ENCODE measurements at places on chromosomes 3 and 15.

- DNase-seq, result no peak
Observed at GRCh38 chr3:129432036-129432435, 3.6 kb upstream of the EFCAB12 start.

DNA sequence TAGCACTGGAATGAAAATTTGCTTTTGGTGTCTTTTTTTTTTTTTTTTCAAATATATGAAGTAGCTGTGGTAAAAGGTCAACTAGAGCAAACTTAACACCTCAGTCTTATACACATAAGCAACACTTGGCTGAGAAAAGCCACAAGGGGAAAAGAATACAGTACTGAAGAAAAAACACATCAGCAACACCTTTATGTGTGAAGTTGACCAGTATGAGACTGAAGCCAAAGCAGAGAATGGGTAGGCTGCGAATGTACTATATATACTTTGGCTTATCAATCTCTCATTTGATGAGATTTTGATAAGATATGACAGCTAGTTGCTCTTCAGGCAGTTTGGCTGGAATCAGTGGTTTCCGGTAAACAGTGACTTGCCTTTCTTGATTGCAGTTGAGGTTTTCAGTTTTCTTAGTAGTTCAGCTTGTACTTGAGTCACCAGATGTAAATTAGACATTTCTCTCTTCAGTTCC, 22.0 kb upstream of the ZCWPW2 start:
- DNase-seq, result peak; percentile 61

- DNase-seq, result no peak
Observed at GRCh38 chr15:80455051-80455648, 51.0 kb downstream of the ARNT2 start.

DNA sequence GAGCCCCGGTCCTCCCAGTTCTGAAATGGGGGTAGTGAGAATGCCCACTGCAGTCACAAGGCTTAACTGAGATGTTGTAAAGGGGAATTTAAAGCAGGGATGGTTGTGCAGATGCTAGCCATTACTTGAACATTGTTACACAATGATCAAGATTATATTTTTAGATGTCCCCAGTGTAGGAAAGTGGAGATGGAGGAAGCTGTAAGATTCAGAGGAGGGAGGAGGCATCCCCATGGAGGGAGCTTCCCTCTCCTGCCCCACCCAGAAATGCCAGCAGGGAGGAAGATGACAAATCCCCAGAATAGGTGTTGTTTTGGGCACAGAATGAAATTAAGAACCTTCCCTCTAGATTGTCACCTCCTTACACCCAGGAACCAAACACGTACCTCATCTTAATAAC, 46.1 kb downstream of the EFCAB12 start:
- no peak for DNase-seq

DNA sequence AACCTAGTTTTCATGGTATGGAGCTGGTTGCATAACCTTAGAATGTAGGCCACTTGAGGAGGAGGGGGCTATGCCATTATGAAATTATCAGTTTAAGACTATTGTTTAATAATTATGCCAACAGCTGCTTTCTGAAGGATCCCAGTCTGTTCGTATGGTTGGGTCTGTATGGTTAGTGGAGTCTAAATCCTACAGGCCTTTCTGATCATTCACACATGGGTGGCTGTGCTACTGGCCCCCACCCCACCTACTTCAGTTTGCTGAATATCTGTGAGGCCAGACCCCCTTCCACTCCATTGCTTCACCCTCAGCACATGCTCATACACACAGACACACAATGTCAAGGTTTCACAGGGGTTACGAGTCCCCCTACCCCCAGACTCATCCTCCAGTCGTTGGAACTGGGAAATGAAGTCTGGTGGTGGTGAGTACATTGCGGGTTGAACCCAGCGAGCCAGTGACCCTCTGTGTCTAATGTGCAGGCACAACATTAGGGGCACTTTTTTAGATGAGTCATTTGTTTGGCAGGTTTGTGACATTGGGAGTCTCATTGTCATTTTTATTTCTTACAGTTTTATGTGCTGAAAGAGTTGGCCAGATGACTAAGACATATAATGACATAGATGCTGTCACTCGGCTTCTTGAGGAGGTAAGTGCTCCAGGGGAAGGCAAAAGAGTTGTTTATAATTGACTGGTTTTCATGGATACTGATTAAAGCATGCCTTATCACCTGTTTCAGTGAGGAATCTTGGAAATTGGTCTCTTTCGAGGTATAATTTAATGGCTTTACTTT, 85.3 kb downstream of the TRAK1 start:
- no peak for DNase-seq

DNA sequence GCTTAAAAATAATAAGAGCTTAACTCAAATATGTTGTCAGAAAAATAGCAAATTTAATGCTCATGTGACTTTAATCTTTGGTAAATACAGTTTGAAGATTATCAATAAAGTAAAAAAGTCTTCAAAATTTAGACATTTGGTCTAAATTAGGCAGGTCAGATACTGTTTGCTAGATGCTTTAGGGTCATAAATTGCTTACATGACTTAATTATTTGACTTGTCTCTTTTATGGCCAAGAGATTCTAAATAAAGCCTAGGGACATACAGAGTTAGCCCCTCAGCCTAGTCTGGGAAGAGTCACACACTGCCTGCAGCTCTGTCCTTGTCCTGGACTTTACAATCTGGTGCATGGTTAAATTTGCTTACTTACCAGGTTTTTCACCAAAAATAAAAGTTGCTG, 198.3 kb upstream of the LRRFIP2 start:
- DNase-seq, result no peak

- DNase-seq, result no peak
Observed at GRCh38 chr3:42101481-42101880, 10.3 kb downstream of the TRAK1 start.

GRCh38 chr3:105387122-105387751, 20.5 kb downstream of the ALCAM start:
- DNase-seq, result no peak

DNA sequence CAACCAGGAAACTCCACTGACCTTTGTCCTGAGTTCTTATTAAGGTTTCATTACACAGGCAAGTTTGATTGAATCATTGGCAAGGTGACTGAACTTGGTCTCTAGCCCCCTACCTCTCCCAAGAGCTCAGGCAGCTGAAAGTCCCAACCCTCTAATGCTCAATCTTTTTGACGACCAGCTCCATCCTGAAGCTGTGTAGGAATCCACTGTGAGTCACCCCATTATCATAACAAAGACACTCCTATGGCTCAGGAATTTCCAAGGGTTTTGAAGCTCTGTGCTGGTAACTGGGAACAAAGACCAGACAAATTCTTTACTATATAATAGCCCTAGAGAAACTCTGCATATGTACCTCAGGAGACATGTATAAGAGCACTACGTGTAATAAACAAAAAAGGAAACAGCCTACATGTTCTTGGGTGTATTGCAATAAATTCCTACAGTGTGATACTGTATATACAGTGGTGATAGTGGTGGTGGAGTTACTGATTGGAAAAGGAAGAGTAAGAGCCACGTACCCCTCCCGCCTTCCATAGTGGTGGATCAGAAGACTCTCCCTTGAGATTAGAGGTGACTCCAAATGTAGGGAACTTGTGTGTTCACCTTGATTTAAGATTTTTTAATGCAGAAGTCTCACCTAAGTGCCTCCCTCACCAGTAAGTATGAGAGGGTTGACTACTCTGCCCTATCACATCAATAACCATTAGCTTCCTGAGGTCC, 116.6 kb downstream of the ST8SIA2 start:
- DNase-seq, result no peak

DNA sequence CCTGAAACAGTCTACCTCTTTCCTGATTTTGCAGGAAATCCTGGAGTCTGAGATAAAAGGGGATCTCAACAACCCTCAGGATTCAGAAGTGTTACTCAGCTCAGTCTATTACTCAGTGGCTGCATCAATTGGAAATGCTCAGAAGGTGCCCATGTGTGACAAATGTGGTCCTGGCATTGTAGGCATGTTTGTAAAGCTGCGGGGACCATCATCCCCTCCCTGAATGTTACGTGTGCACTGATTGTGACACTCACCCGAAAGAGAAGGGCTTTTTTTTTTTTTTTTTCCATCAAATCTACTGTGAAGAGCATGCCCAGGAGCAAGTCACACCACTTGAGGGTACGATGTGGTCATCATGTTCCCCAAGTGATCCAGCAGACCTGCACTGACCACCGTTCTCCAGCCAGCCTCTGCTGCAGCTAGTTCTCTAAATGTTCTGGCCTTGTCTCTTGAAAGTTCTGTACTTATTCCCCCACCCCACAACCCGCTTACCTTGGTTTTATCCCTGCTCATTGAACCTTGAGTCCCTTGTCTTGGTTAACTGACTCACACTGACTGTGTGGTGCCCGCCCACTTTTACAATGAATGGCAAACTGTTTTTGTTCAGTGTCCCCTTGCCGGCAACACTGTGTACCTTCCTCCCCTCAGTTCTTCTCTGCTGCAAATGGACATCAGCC, 19.8 kb downstream of the ST3GAL6 start:
- no peak for DNase-seq

DNA sequence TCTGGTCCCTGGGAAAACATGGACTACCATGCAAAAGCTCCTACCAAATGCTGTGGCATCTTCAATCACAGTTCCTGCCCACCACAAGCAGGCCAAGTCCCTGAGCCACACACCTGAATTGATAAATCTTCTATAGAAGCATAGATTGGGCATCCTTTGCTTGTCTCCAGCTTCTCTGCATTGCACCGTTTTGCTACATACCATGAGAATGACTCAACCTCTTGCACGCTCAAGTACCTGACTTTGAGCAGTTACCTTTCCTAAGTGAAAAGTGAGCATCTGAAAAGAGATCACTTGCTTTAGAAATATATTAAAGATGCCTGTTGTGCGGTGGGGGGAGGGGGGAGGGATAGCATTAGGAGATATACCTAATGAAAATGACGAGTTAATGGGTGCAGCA, 31.3 kb downstream of the GATM start:
- no peak for DNase-seq

GRCh38 chr3:94349310-94349878, 286.5 kb downstream of the NSUN3 start:
- no peak for DNase-seq

- DNase-seq, result no peak
Observed at GRCh38 chr3:195591220-195591619, 7.5 kb upstream of the APOD start.

DNA sequence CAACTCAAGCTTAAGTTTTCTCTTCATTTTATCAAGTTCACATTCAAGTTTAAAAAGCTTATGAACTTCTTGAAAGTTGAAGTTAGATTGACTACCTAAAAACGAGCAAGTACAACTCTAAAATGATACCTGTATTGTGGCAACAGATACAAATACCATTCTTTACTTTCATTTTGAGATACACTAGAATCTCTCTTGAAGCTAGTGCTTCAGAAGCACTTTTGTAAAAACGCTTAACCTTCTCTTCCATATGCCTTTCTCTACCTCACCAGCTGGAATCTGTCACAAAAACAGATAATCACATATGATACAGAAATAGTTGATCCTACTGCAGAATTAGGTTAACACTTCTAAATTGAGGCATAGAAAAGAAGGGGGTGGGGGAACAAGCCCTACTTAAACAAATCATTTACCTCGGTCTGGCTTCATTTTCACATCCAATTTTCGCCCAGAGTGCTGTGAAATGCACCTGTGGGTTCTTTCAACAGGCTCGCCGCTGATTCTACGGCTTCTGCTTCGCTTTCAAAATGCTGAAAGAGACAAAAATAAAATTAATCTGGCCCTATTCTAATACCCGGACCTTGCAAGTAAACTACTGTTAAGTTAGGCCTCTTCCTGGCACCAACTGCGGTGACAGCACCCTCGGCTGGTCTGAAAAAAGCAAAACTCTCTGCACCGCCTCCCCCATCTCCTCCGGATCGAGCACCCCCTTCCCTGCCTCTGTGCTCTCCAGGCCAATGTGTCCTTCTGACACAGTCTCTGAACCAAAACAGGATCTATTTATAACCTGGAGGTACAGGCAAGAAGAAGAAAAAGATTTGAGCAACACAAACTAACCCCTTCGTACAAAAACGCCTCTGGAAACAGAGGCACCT, 1.4 kb downstream of the ATOSA start:
- peak; percentile 62 for DNase-seq

DNA sequence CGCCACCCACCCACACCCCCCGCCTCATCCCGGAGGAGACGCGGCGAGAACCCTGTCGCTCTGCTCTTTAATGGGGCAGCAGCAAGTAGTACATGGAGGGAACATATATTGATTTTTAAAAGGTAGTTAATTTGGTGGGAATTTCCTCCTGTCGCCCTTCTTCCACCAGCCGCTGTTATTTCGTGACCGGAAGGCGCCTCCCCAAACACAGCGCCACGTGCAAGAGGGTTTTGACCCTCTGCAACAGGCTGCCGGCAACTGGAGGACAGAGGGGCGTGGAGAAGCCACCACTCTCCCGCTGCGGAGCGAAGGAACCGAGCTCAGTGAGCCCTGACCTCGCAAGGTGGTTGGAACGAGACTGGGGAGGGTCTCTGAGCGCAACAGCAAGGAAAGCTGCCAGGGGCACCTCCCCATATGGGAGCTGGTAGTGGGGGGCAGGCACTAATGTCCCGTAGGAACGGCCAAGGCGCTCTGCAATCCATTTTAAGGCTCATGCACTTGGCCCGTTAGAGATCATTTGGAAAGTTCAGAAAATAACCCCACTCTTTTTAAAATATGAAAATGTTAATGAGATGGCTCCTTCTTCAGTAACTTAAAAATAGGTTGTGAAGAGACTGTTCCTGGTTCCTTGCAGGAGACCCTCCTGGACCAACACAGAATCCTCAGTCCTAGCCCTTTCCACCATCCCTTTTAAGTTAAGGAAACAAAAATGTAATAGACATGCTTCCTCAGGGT, 4.3 kb downstream of the ONECUT1 start:
- DNase-seq, result no peak

- DNase-seq, result no peak
Observed at GRCh38 chr3:51568996-51569395, 30.5 kb downstream of the RAD54L2 start.

- no peak for DNase-seq
Observed at GRCh38 chr15:80242132-80242769, 9.8 kb downstream of the CTXND1 start.

DNA sequence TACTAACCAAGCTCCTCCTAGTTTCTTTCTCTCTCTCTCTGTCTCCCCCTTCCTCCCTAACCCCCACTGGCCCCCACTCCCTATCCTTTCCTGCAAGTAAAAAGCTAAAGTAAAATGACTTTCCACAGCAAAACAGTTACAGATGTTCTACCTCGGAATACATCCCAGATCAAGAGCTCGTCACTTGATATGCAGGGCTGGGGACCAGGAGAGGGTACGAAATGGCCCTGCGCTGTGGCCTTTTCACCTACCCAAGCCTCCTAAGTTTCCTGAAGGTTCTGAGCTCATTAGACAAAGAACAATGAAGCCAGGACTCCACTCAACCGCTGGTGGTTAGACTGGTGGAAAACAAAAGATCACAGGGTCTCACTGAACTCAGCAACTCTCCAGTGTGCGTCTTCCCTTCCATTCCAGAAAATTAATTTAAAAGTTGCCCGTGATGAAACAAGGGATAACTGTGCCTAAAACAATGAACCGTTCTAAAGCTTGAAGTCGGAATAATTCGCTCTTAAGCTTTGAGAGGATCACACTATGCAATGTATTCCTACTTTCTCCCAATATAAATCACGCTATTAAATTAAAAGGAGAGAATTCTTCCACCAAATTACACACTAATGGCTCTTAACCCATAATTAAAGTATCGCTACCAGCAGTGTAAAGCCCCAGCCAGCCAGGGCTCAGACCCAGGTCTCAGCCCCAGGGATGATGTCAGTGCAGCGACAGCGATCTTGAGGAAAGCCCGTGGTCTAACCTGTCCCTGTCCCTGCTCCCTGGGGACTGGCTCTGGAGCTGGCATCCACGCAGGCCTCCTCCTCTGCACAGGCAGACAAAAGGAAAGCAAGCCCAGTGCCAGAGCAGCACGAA, 5.0 kb downstream of the VGLL4 start:
- DNase-seq, result no peak
